ENCODE measurements at places on chromosomes 16 and 17.

GRCh38 chr17:21452377-21453143 is 76.4 kb downstream of the KCNJ12 start:
- no peak for DNase-seq

GRCh38 chr17:80113033-80113484 is 11.7 kb downstream of the GAA start:
- no peak for DNase-seq

DNA sequence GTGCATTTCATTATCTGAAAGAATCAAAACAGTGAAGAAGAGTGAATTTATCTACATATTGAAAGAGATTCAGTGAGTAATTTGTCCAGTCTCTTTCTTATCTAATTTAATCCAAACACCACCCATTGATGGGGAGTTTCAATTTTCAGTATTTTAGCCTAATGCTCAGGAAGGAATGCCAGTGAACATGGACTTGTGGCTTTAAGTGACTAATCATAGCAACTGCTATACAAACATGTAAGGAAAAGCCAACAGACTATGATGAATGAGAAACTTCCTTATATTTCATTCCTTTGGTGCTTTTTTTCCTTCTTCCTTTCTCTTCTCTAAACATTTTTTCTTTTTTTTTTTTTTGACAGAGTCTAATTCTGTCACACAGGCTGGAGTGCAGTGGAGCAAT is 885.8 kb downstream of the KCNJ2 start:
- no peak for DNase-seq

GRCh38 chr17:74785981-74786360 is 9.8 kb upstream of the NAT9 start:
- no peak for DNase-seq

- DNase-seq = no peak
These were observed 46.8 kb downstream of the BRIP1 start for GRCh38 chr17:61816538-61816937.

GRCh38 chr16:817001-817906 is 16.7 kb upstream of the GNG13 start:
- DNase-seq = no peak

- no peak for DNase-seq
These were observed 42.0 kb downstream of the ABCA9 start for GRCh38 chr17:69018687-69019086.

GRCh38 chr17:16818821-16819683 is 129.0 kb downstream of the CCDC144A start:
- no peak for DNase-seq

DNA sequence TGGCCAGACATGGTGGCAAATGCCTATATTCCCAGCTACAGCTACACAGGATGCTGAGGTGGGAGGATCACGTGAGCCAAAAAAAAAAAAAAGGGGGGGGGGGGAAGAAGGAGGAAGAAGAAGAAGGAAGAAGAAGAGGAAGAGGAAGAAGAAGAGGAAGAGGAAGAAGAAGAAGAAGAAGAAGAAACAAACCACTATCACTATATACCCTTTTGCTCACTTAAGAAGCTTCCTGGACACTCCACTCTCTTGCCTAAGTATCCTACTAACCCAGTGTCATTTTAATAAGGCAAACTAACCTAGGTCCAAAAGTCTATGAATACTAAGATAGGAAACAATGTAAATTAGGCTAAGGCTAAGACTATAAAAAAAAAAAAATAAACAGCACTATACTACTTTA is 54.8 kb downstream of the GPATCH8 start:
- no peak for DNase-seq

DNA sequence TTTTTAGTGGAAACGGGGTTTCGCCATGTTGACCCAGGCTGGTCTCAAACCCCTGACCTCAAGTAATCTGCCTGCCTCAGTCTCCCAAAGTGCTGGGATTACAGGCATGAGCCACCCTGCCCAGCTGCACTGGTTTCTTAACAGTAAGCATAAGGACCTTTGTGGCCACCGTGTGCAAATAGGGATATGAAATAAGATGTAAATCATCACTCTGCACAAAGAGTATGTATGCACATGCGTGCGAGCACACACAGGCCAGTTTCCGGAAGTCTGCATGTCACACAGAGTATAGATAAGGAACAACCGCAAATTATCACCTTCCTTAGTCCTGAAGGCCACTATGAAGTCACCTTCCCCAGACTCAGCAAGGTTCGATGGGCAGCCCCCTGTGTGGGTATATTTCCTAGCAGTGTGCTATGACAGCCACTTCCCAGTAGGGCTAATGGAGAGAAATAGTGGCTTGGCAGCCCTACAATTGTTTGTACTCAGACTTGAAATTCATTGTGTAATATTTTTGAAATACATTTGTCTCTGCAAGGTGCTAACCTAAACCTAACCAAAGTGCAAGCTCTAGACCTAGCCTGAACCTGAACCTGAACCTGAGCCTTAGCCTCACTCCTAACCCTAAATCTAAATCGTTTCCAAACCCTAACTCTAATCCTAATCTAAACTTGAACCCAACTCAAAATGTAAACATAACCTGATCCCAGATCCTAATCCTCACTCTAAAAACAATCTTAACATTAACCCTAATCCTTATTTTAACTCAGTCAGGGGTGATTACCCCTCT is 48.4 kb upstream of the SKAP1 start:
- DNase-seq = no peak

- DNase-seq = no peak
These were observed 486.6 kb upstream of the CDH11 start for GRCh38 chr16:65608455-65608854.

DNA sequence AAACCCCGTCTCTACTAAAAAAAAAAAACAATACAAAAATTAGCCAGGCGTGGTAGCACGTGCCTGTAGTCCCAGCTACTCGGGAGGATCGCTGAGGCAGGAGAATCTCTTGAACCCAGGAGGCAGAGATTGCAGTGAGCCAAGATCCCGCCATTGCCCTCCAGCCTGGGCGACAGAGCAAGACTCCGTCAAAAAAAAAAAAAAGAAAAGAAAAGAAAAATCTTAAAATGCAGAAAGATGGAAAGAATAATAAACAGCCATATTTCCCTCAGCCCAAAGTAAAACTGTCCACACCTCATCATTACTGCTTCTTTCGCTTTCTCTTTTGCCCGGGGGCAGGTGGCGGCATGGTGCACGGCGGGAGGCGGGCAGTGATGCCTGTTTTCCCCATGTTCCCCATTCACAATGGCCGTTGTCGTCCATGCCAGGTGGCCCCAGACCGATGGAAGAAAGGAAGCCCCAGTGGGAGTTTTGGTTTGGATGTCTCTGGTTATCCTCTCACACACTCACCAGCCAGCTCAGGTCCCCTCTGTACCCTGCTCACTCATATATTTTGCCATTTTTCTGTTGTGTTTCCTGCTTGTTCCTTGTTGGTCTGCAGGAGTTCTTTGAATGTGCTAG is 37.0 kb upstream of the PEMT start:
- DNase-seq = no peak

DNA sequence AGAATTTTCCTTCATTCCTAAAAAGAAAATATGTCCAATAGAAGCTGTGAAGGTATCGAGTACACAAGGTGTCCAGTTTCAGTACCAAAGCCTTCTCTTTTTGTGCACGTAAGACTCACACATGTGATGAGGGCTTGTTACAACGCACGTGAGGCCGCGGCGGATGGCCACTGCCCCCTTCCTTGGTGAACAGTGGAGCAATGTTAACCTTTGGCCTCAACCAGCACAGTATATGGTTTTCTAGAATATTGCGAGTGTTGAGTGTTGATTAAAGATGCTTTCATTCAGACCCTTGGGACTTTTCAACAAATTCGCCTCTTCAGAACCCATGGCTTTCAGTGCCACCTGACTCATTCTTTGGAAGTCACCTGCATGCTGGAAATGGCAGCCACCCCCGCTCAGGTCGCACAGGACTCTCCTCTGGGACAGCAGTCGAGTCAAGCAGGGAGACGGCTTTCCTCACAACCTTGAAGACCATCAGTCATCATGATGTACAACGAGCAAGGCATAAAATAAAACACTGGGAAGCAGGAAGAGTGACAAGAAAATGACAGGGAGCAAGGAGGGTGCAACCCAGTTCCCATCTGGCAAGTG is 14.5 kb downstream of the MAP1LC3B start:
- no peak for DNase-seq

DNA sequence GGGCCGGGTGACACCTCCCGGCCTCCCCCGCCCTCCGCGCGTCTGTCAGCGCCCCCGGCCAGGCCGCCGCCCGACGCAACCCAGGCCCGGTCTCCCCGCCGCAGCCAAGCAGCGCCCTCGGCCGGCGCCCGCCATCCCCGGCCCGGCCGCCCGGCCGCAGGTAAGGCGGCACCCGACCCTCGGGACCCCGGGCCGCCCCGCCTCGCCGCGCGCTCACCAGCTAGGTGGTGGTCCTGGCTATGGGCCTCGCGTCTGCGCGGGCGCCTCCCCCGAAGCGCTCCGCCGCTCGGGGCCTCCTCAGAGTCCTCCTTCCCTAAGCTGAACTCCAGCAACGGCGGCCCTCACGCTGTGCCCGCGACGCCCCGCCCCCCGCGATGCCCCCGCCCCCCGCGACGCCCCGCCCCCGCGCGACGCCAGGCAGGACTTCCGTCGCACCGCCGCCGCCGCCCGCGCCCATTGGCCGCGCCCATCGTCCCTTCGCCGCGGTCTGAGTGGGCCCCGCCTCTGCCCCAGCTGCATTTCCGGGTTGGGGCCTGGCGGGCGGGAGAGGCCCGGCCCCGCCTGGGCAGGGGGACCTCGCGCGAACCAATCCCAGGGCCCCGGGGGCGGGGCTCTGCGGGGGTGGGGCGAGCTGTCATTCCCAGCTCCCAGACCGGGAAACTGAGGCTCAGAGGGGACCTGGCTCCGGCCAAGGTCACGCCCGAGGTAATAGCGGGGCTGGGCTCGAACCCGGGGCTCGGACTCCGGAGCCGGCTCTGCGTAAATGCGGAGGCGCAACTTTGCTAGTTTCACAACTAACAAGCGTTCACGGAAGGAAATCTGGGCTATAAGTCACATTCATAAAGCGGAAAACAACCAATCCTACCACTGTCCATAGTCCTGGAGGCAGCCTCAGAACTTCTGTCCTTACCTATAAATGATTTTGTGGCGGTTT is 9.0 kb upstream of the KCTD5 start:
- DNase-seq = peak; percentile 88

- no peak for DNase-seq
These were observed 10.5 kb downstream of the DBNDD1 start for GRCh38 chr16:90008708-90009145.

DNA sequence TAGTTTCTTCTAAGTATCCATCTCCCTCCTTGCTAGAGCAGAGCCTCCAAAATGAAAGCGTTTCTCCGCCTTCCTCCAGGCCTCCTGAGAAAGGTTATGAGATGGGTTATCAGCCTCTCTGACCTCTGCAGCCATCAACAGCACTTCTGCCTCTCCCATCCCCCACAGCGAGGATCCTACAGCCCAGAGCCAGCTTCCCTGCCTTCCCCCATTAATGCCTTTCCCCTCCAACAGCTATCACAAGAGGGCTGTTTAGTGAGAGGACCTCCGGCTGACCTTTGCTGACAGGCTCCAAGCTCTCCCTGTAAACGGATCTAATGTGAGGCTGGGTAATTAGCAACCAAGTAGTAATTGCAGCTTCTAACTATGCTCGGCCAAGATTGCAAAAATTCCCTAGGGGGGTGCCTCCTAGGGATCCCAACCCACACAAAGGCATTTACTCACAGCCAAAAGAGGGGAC is 55.8 kb downstream of the ZFHX3 start:
- DNase-seq = no peak

GRCh38 chr16:28549301-28549899 is 4.3 kb upstream of the SGF29 start:
- DNase-seq = no peak

DNA sequence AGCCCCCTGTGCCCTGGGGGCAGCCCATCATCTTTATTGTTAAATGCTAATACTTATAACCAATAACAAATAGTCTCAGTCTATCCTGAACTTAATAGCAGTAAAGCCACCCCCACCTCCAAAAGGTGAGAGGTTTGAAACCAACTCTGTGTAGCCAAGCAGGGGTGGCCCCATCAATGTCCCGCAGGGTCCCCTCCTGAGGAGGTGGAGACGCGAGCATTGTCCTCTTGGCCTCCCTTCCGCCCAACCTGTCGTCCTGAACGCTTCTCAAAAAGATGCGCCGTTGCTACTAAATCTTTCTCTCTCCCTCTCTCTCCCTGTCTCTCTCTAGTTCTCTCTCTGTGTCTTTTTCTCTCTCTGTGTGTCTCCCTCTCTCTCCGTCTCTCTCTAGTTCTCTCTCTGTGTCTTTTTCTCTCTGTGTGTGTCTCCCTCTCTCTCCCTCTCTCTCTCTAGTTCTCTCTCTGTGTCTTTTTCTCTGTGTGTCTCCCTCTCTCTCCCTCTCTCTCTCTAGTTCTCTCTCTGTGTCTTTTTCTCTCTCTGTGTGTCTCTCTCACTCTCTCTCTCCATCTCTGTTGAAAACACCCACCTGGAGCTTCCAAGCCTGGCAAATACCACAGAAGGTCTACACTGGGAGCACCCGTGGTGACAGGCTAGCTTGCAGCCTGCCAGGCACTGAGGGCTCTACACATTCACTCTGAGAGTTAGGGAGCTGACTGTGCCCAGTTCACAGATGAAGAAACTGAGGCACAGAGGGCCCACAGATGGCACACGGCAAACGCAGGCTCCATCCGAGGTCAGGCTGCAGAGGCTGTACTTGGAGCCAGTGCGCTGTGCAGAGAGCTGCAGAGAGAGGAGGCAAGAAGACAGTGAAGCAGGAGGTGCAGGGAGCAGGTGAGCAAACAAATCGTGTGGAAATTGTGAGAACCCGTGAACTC is 185.9 kb downstream of the C16orf95 start:
- DNase-seq = no peak

GRCh38 chr16:4288148-4288921 is 15.5 kb upstream of the TFAP4 start:
- DNase-seq = no peak

- no peak for DNase-seq
These were observed 1.6 kb upstream of the IRX3 start for GRCh38 chr16:54288030-54288834.

DNA sequence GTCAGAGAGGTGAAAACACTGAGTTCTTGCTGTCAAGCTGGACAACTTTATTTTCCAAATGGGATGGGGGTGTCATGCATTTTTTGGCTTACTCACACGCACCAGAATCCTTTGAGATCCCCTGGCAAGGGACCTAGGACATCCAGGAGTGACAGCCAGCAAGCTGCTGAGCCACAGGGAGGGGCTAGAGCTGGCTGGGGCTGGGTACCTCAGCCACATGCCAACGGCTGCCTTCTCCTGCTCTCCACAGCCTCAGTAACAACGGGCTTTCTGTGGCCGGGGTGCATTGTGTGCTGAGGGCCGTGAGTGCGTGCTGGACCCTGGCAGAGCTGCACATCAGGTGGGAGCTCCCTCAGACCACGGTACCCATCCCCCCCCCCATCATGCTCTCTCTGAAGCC is 47.6 kb downstream of the NLRC5 start:
- DNase-seq = no peak

- no peak for DNase-seq
These were observed 255.0 kb upstream of the MYOCD start for GRCh38 chr17:12410717-12411116.

- DNase-seq = no peak
These were observed 144.5 kb downstream of the FTO start for GRCh38 chr16:53848277-53848942.

All from GOT3 (cell line).